ENCODE measurements at places on chromosomes 7 and 10.

- DNase-seq = peak; percentile 42
These were observed 1.7 kb upstream of the TNKS2 start for GRCh38 chr10:91796331-91797047.

- no peak for DNase-seq
These were observed 220.0 kb upstream of the KCND2 start for GRCh38 chr7:120052884-120053382.

DNA sequence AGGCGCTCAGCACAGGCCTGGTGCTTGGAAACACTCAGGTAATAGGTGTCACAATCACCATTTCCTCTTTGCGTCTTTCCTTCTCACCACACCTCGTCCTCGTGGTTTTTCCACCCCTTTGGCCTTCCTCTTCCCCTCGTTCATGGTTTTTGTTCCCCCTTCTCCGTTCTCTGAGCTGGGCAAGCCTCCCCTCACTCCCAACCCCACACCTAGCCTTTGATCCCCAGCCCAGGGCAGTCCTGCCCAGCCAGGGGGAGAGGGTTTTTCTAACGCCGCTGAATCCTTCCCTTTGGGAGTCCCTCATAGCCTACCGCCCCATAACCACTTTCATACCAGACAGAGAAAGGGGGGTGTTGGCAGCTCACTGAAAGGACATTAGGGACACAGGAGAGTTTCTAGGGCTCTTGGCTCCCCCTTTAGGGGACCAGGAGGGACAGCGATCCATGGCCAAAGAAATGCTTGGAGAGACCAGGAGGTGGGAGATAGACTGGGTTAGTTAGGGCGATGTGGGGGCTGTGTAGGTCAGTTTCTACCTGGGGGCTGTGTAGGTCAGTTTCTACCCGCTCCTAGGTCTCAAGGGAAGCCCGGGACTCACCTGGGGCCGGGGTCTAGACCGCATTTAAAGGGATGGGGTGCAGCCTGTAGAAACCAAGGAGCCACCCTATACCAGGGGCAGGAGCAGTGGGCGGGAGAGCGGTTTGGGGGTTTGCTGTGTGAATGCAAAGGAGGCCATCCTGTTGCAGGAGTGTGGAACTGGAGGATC, 1.4 kb downstream of the EPHB4 start:
- no peak for DNase-seq

GRCh38 chr7:45073031-45073785, 15.6 kb downstream of the NACAD start:
- DNase-seq = no peak

GRCh38 chr10:68212721-68213352, 19.1 kb downstream of the ATOH7 start:
- no peak for DNase-seq

DNA sequence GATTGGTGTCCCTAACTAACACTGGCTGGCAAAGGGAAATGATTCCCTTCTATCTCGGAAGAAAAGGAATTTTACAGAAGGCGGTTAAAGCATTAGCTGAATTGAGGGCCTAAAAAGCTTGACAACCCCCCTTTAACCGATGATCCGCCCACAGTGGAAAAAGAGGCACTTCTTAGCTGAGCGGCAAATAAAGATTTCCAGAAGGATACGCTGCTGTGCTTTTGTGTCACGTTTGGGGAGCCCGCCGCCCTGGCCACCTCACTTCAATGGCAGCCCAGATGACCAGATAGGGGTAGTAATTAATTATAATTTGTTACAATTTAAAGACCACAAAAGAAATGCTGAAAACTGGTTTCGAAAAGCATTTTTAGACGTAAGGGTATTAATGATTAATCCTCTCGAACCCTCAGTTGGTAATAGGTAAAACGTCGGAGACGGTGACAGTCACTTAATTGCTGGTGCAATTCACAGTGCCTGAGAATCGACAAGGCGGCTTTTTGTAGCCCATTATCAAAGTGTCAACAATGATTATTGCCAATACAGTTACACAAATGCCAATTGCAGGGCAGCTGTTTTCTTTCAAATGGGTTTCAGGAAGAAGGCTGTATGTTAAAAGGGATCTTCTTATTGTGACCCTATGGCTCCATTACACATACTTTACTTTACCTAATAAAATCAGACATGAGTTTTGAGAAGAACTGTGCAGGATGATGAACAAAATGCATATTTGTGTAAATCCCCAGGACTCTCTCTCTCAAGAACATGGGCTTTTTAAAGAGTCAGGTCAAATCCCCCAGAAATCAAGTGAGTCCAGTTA, 154.1 kb downstream of the PIP4K2A start:
- no peak for DNase-seq

- DNase-seq = no peak
These were observed 12.9 kb downstream of the HTRA1 start for GRCh38 chr10:122474131-122474818.

DNA sequence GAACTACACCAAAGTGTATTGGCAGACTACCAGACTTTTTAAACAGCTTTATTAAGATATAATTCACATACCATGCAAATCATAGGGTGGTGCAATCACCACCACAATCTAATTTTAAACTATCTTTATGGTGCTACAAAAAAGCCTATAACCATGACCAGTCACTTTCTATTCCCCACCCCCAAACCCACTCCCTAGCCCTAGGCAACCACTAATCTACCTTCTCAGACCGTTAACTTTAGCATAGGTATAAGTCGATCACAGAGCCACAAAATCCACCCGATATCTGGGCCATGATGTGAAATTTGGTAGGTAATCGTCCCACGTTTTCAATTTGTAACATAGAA, 536 bp upstream of the POM121 start:
- no peak for DNase-seq

- DNase-seq = no peak
These were observed 6.9 kb downstream of the PIK3CG start for GRCh38 chr7:106871793-106872571.
